ENCODE measurements at places on chromosomes 6 and 20.

- no peak for DNase-seq
Observed at GRCh38 chr20:32159766-32160221, 47.7 kb downstream of the PLAGL2 start.

DNA sequence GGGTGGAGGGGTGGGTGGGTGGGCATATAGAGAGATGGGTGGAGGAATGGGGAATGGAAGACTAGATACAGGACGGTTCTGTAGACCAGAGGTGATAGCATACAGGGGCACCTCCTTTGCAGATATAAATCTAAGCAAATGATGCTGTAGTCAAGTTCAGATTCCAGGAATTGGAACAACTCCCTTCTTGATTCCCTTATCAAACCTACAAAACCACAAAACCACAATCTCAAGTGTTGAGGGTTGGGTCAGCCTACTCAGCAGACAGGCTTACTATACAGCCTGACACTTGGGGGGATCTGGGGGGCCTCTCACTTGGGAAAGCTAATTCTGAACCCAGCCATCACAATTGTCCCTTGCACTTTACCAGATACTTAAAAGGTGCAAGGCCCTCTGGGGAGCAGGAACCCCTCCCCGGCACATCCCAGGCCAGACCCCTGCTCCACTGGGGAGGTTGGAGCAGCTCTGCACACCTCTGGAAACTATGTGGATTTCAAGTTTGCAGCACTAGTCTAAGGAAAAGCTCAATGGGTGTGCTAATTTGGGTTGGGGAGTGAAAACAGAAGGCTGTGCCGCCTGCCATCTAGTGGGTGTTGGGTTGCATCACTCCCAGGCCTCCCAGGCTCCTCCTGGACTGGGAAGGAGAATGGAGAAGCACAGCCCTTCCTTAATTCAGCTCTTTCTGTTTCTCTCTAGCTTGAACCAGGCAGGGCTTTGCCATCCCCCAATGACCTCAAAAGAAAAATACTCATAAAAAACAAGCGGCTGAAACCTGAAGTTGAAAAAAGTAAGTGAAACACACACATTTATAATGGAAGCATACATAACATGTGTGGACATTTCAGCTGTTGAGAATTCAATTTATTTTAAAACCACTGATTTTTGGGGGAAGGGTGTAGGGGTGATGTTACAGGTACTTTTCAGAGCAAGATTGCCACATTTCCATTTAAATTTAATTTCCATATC is 121.2 kb upstream of the LAMP5 start:
- peak; percentile 14 for DNase-seq

DNA sequence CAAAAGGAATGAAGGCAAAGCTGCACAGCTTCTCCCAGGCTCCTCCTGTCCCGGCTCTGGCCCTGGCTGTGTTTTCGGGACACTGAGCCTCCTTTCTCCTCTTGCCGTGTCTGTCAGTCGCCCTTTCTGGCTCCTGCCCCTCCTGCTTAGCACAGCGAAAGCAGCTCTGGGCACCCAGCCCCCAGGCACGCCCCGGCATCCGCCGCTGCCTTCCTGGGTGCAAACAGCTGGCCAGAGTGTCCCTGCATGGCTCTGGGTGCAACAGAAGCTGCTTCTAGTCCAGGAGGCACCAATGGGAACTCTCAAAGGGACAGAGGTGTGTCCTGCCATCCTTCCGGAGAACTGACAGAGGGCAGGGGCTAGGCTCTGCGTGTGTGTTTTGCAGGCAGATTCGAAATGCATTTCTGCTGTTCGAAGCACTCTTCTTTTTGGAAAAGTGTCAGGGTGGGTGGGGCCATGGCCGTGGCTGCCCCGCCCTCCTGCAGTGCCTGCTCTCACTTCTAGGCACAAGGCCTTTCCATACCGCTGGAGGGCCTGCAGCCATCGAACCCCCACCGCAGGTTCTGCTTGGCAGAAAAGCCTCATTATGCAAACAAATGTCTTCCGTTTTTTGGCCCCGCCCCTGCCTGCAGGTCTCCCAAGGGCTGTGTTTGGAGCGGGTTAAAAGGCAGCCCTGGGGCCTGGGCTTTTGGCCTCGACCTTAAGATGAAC is 15.5 kb downstream of the COL9A3 start:
- DNase-seq = peak; percentile 16

GRCh38 chr6:134480593-134480992 is 162.7 kb upstream of the SGK1 start:
- no peak for DNase-seq
